ENCODE measurements at places on chromosomes 3 and 15.
A peak's percentile ranks its signal among the peaks of the same experiment; 100 is the strongest.

DNA sequence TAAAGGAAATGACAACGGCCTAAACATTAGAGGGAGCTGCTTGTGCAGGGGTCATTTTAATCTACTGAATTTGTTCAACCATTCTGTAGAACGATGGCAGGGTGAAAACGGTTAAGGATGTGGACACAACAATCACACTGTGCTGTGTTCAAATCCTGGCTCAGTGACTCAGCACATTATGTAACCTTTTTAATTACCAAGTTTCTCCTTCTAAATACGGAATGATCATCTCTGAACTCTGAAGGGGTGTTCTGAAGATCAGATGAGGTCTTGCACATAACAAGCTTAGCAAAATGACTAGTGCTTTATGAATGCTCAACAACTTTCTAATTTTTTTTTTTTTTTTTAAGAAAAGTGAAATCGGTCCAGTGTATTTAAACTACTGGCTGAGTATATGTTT, 592.8 kb downstream of the FOXP1 start:
- DNase-seq = peak; percentile 32

DNA sequence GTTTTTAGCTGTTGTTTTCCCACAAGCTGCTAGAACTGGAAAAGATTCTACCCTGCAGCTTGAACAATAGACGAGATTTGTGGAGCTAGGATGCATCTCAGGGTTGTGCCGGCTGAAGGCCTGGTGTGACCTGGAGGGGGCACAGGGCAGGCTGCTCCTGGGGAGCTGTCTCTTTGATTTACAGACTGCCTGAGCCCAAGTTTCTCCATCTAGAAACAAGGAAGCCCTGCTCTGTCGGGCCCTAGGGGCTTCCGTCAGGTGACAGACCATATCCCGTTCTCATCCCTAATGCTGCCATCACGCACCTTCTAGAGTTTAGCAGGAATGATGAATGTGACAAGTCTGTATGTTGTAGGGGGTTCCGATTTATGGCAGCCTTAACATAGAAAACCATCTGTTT, 7.9 kb upstream of the CPNE9 start:
- no peak for DNase-seq

GRCh38 chr3:147246906-147247305, 159.4 kb downstream of the ZIC4 start:
- peak; percentile 17 for DNase-seq

GRCh38 chr3:130900959-130901358, 7.1 kb downstream of the ATP2C1 start:
- peak; percentile 33 for DNase-seq

DNA sequence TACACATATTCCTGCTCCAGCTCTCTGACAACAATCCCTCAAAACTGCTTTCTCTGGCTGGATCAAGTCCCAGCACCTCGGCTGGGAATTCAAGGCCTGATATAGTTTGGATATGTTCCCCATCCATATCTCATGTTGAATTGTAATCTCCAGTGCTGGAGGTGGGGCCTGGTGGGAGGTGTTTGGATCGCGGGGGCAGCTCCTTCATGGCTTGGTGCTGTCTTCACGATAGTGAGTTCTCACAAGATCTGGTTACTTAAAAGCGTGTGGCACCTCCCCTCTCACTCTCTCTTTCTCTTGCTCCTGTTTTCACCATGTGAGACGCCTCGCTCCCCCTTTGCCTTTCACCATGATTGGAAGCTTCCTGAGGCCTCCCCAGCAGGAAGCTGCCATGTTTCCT, 47.4 kb upstream of the SYN2 start:
- DNase-seq = no peak

- peak; percentile 27 for DNase-seq
These were observed at the start of gene SEMA3G for GRCh38 chr3:52444860-52445793. Gene SEMA3G (minus strand): TSS chr3:52445103. CDS start chr3:52445027, 76 bp downstream.

DNA sequence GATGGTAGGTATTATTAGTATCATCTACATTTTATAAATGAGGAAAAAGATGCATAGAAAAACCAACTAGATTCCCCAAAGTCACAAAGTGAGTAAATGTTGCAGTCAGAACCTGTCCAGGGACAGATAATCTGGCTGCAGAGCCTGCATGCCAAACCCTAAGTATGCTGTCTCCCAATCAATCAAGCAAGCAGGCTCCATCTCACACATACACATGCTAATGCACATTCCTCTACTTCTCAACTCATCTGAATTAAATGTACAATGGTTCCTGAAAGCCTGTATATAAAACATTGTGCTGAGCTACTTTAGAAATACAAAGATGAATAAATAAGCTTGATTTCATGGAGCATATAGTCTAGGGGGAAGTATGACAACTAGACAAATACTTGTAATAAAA, 101.0 kb downstream of the CBLB start:
- no peak for DNase-seq

DNA sequence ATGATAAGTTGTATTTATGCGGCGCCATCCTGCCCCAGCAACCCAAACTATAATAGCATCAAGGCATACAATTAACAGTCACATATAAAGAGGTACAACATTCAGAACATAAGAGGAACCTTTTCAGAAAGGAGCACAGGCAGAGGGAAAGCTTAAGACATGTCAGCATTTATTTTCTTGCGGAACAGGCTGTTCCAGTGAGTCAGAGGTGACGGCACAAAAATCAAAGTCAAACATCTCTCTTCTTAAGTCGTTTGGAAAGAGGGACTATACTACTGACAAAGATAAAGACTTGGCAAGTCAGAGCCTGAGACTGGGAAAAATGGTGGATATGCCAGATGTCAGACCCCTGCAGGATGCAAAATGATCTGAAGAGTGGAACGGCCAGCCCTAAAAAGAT, 128.4 kb downstream of the CTNNB1 start:
- no peak for DNase-seq

GRCh38 chr3:86954226-86954625, 36.7 kb downstream of the VGLL3 start:
- DNase-seq = peak; percentile 76

- no peak for DNase-seq
These were observed 5.0 kb downstream of the GXYLT2 start for GRCh38 chr3:72892870-72893269.

GRCh38 chr3:50089609-50089945, 858 bp downstream of the RBM5 start:
- DNase-seq = peak; percentile 24

- DNase-seq = no peak
These were observed 883.6 kb upstream of the NR2F2 start for GRCh38 chr15:95446854-95447253.

DNA sequence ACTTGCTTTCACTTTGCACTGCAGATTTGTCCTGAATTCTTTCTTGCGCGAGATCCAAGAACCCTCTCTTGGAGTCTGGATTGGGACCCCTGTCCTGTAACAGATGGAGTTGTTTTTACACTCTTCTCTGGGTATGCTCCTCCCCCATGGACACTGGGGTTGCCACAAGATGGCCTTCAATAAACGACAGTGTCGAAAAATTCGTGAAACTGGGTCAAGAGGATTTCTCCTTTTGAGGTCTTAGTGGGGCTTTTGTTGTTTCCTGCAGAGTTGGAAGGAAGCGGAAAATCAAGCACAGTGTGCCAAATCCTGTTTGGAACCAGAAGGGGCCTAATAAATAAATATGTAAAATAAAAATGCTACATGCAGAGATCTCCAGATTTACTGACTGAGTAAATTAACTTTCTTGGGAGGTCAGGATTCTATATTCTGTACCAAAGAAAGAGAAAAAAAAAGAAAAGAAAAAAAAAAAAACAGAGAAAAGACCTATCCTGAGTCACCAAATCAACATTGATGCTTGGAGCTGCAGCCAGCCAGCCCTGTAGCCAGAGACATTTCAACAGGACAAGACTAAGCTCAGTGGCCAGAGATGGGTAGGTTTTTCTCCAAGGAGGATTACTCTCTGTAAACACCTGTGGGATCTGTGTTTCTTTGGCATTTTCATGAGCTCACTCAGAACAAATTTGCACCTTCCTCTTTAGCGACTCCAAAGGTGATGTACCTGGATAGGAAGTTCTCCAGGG, 24.8 kb downstream of the CCDC80 start:
- DNase-seq = no peak
